Renal cortex interstitium (tissue), 15 donors: ENCODE measurements at places on chromosomes 1 and 21. TPM values are rescaled to one million over a fixed set of nuclear protein-coding genes. Genes with fewer than 3 reads are reported as not detected.

Gene NBPF20
- 1.7 TPM for polyA plus RNA-seq

Gene DNALI1
- 88.0 TPM for polyA plus RNA-seq

Gene KANK4
- 22.0 TPM for polyA plus RNA-seq

Gene BMP8A
- polyA plus RNA-seq: 0.43 TPM

Gene SH2D2A
- polyA plus RNA-seq: 0.47 TPM

Gene RAP1A
- polyA plus RNA-seq: 61.9 TPM

Gene CLCA1
- 0.36 TPM for polyA plus RNA-seq

- DNase-seq: no peak
These were observed 72.8 kb downstream of the ATF6 start for GRCh38 chr1:161838885-161839284.

DNA sequence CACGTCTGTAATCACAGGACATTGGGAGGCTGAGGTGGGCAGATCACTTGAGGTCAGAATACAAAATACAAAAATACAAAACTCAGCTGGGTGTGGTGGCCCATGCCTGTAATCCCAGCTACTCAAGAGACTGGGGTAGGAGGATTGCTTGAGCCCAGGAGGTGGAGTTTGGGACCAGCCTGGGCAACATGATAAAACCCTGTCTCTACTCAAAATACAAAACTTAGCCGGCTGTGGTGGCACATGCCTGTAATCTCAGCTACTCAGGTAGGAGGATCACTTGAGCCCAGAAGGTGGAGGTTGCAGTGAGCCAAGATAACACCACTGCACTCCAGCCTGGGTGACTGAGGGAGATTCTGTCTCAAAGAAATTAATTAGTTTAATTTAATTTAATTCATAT lies 6.5 kb upstream of the ITLN1 start:
- no peak for DNase-seq

GRCh38 chr1:36851595-36851994 lies 182.7 kb downstream of the GRIK3 start:
- no peak for DNase-seq

GRCh38 chr1:181137217-181137743 lies 48.8 kb downstream of the IER5 start:
- DNase-seq: no peak

GRCh38 chr1:221032637-221033280 lies 153.5 kb downstream of the HLX start:
- DNase-seq: no peak

- DNase-seq: no peak
These were observed 12.8 kb upstream of the LMX1A start for GRCh38 chr1:165369255-165369848.

DNA sequence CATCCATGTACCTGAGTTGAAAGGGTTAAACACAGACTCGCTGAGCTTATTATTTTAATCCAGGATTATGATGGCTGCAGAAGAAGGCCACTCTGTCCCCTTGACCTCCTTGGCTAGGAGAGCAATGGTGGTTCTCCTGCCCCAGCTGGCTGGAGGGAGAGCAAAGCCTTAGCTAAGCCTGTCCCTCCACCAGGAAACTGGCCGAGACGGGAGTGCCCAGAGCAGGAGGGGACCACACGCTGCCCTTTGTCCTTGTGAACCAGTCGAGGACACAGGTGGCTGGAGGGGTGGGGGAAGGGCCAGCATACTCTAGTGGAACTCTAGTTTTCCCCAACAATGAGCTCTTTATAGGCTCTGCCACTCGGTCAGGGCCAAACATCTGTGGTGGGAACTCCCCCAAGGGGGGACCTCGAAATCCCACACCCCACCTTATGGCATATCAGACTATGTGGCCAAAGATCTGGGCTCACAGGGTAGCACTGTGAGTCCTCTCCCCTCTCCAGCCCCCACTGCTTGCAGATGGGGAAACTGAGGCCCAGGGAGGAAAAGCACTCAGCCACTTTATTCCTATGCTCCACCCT lies 12.9 kb downstream of the KIAA1614 start:
- DNase-seq: no peak

DNA sequence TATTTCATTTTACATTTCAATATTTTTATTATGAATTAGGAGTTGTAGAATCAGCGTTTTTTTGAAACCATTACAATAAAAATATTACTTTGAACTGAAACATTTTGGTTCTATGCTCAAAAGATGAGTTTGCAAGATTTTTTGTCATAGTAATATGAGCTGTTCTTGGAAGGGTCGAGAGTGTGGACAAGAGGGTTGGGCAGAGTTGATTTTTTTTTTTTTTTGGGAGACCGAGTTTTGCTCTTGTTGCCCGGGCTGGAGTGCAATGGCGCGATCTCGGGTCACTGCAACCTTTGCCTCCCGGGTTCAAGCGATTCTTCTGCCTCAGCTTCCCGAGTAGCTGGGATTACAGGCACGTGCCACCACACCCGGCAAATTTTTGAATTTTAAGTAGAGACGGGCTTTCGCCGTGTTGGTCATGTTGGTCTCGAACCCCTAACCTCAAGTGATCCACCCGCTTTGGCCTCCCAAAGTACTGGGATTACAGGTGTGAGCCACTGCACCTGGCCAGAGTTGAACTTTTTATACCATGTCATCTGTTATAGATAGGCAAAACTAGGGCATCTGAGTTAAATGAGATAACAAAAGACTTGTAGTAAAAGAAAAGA lies 3.3 kb downstream of the CACYBP start:
- DNase-seq: no peak

GRCh38 chr1:117809764-117810163 lies 119.7 kb downstream of the GDAP2 start:
- DNase-seq: no peak

DNA sequence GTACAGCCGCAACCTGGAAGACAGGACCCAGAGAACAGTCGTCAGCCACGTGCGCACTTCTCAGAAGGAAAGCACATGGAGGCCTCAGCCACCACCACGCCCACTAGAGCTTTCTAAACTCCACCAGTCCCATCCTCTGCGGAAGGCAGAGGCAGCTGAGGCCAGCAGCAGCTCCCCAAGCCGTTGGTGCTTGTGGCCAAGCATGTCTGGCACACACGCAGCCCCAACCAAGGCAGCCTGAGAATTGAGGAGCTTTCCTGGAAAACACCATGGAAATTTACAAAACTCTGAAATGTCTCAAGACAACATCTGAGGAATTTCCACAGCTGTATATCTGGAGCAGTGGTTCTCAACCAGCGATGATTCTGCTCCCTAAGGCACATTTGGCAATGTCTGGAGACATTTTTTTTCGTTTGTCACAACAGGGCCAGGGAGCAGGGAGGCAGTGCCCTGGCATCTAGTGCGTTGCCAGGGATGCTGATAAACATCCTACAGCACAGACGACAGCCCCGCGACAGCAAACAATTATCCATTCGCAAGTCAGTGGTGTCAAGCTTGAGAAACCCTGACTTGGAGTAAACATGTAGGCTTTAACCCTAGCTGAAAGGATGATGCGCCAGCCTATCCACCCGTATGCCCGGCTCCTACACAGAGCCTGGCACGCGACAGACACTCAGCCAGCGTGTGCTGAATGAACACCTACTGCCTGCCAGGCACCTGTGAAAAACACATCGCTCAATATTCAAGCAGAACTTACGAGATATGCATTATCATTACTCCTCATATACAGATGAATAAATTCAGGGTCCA lies 24.7 kb downstream of the NPHP4 start:
- DNase-seq: no peak

DNA sequence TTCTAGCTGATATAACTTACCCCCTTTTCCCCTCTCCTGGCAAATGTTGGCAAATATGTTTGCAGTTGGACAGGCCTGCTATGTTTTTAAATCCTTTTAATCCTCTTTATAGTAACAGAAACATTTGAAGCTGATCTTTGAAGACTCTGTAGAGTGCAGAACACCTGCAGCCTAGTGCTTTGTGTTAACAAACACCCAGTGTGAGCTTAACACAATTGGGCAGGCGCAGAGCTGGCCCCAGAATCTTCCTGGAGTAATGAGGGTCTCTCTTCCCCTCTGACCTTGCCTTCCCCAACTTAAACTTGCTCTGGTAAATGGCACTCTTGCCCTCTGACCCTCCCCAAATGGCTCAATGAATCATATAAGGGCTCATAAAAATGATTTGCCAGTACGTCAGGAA lies 247.9 kb upstream of the LYPLAL1 start:
- no peak for DNase-seq

GRCh38 chr1:71417421-71417820 lies 336.6 kb upstream of the ZRANB2 start:
- DNase-seq: no peak

DNA sequence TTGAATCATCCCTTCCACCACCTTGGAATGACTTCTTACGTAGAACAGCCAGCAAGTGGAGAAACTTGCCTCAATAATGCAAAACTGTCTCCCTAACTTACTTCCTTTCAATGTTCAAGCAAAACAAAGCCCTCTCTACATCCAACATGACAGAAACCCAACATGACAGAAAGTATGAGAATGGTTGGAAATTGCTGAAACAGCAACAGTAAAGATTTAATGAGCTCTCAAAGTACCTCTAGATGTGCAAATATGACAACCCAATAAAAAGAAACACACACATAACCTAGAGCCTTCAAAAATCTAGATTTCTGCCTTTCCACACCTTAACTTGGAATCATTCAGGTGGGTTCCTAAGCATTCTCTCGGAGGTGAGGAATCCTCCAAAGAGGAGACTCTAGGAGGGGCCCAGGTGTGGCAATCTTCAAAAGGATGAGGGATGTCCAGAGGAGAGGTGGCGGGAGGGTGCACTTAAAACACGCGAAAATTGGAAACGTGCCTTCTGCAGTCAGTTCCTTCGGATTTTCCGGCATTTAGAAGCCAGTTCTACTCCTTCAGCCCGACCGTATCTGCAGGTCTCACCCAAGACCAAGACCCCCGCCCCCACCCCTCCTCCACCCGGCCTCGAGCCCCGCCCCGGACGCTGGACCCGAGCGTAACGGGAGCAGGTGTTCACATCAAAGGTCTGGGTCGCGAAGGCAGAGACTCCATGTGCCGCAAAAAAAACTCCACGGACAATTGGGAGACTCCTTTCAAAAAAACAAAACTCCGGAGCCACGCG lies 996 bp upstream of the MGST3 start:
- no peak for DNase-seq

DNA sequence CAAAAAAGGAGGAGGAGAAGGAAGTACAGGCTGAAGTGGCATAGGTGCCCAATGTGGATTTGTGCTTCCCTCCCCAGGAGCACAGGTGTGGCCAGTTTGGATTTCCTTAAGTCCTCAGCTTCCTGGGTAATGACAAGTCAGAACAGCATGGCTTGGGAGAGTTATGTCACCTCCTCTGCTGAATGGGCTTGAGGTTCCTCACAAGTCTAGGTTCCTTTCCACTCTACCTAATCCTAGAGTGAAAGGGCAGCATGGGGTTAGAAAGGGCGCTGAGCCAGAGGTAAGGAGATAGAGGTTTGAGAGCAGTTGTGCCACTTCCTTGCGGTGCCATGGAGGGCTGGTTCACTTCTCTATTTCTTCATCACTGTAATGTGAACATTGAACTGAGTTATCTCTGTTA lies 35.5 kb upstream of the IL20 start:
- DNase-seq: no peak

DNA sequence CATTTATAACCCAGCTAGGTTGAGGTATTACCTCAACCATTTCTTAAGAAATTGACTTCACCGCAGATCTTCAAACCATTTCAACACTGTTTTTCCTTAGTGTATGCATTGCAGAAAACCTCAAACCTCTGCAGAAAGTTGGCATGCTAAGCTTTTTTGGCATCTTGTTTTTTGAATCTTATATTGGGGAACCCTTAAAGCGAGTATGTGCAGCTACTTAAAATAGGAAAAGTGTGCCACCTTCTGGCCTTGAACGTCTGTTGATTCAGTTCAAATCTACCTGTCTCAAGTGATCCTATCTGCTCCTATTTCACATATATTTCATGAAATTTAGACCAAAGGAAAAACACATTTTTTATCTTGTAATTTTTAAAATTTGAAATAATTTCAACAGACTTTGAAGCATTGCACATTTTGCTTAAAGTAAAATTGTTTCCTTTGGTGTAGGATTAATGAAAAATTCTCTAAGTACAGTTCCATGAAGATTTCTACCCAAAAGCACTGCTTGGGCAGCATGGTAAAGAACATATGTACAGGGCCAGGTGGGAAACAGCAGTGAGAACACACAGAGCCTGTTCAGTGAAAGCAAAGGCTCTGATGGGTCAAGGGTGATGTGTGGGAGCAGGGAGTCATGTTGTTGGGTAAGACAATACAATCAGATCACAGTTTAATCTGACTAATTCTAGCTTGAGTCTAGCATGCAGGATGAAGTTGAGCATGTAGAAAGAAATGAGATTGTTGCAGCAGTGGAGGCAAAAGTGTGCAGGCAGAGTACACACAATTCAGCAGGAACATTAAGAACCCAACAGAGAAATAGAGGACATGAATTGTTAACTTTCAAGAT lies 17.2 kb downstream of the HENMT1 start:
- peak; percentile 38 for DNase-seq

DNA sequence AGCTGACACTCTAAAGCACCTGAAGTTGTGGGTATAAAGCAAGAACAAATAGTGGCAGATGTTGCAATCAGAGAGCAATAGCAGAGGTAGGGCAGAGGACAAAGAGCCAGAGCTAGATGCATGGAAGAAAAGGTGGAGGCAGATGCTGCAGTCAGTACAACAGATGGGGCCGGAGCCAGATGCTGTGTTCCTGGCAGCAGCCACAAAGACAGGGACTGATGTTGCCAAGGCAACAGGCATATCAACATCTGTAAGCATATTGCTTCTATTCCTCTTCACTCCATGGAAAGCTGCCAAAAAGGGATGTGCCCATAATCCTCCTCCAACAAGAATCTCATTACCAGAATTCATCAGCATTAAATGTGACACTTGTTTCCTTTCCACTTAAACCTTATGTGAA lies 108.0 kb downstream of the TNNI3K start:
- peak; percentile 59 for DNase-seq

GRCh38 chr1:192920412-192920811 lies 111.6 kb downstream of the RGS2 start:
- no peak for DNase-seq

- DNase-seq: no peak
These were observed 113.7 kb upstream of the PLXNA2 start for GRCh38 chr1:208357644-208358507.

GRCh38 chr1:184324972-184325371 lies 61.9 kb upstream of the C1orf21 start:
- no peak for DNase-seq

DNA sequence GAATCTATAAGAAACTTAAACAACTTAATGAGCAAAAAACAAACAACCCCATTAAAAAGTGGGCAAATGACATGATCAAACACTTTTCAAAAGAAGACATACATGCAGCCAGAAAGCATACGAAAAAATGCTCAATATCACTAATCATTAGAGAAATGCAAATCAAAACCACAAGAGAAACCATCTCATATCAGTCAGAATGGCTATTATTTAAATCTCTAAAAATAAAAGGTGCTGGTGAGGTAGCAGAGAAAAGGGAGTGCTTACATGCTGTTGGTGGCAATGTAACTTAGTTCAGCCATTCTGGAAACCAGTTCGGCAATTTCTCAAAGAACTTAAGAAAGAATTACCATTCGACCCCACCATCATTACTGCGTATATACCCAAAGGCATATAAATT lies 147.7 kb downstream of the FAF1 start:
- no peak for DNase-seq

- no peak for DNase-seq
These were observed 4.1 kb upstream of the BTG3 start for GRCh38 chr21:17616831-17617230.
